ENCODE measurements at places on chromosomes 12 and 14. TPM values are rescaled to one million over a fixed set of nuclear protein-coding genes. Genes with fewer than 3 reads are reported as not detected.

ACSS3 gene
- total RNA-seq, result not detected

GALNT6 gene
- 3.6 TPM for total RNA-seq

NRIP2 gene
- total RNA-seq, result not detected

KLHL33 gene
- not detected for total RNA-seq

OR6C2 gene
- not detected for total RNA-seq

OTX2 gene
- not detected for total RNA-seq

FZD10 gene
- total RNA-seq, result not detected

SLC10A1 gene
- not detected for total RNA-seq

APOF gene
- total RNA-seq, result not detected

LRRC10 gene
- not detected for total RNA-seq

SLC4A8 gene
- 1.7 TPM for total RNA-seq

FBLN5 gene
- 3.4 TPM for total RNA-seq

OTUB2 gene
- 4.0 TPM for total RNA-seq

SLC2A14 gene
- total RNA-seq, result 0.12 TPM

C1S gene
- total RNA-seq, result 50.3 TPM

CFAP54 gene
- 1.6 TPM for total RNA-seq

DBX2 gene
- not detected for total RNA-seq

PPP1R36 gene
- not detected for total RNA-seq

NID2 gene
- 32.6 TPM for total RNA-seq

BDKRB2 gene
- total RNA-seq, result 1.9 TPM

PTPRR gene
- 0.18 TPM for total RNA-seq

ALDH1L2 gene
- total RNA-seq, result 3.7 TPM

MEG3 gene
- total RNA-seq, result 52.0 TPM

INHBE gene
- not detected for total RNA-seq

RIN3 gene
- 26.1 TPM for total RNA-seq

CISTR gene
- not detected for total RNA-seq
